ENCODE measurements at places on chromosomes 1 and 21.

DNA sequence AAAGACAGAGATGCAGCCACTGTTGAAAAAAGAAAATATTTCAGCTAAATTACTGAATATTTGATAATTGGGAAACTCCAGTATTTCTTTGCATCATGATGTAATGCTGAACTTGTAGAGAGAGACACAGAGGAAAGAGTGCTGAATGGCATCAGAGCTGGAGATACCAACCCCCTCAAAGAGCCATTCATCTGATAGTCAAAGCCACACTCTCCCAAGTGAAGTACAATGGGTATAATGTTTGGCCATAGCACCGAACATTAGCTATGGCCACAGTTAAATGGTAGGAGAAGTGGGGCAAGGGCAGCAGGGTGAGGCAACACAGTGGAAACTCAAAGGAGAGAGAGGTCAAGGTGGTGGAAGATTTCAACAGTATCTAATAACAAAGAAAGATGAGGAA is 107.5 kb upstream of the TNFSF4 start:
- no peak for DNase-seq

DNA sequence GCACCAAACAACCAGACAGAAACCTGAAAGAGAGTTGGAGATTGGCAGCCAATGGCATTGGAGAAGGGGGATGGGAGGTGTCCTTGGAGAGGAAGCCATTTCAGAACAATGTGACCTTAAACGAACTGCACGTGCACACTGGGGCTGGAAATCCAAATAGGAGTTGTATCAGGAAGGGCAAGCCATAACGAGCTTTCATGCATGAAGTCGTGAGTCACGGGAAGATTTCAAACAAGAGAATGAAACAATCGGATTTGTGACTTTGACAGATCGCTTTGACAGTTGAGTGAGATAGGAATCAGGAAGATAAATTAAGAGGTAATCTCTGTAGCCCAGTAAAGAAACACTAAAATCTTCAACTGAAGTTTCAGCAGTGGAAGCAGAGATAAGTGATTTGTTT is 445.8 kb upstream of the ZP4 start:
- DNase-seq = no peak

GRCh38 chr1:226670073-226670472 is 69.0 kb downstream of the ITPKB start:
- DNase-seq = no peak

DNA sequence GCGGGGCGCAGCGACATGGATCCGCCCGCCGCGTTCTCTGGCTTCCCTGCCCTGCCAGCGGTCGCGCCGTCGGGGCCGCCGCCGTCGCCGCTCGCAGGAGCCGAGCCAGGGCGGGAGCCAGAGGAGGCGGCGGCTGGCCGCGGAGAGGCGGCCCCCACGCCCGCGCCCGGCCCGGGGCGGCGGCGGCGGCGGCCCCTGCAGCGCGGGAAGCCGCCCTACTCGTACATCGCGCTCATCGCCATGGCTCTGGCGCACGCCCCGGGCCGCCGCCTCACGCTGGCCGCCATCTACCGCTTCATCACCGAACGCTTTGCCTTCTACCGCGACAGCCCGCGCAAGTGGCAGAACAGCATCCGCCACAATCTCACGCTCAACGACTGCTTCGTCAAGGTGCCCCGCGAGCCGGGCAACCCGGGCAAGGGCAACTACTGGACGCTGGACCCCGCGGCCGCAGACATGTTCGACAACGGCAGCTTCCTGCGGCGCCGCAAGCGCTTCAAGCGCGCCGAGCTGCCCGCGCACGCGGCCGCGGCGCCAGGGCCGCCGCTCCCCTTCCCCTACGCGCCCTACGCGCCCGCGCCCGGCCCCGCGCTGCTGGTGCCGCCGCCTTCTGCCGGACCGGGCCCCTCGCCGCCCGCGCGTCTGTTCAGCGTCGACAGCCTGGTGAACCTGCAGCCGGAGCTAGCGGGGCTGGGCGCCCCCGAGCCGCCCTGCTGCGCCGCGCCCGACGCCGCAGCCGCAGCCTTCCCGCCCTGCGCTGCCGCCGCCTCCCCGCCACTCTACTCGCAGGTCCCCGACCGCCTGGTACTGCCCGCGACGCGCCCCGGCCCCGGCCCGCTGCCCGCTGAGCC is 459 bp downstream of the FOXE3 start:
- DNase-seq = no peak

- no peak for DNase-seq
These were observed 22.6 kb downstream of the COL18A1 start for GRCh38 chr21:45427331-45428271.
